ENCODE measurements at places on chromosomes 7 and 10. TPM values are rescaled to one million over a fixed set of nuclear protein-coding genes. Genes with fewer than 3 reads are reported as not detected.

GRCh38 chr7:106111655-106112117, 426 bp downstream of the SYPL1 start:
- H3K27me3 ChIP-seq = no peaks in the 10 kb centered on the region
- H3K4me1 ChIP-seq = peaks cover 31% of the 10 kb centered on the region
- H3K4me3 ChIP-seq = peak overlapping the region; percentile 73

DNA sequence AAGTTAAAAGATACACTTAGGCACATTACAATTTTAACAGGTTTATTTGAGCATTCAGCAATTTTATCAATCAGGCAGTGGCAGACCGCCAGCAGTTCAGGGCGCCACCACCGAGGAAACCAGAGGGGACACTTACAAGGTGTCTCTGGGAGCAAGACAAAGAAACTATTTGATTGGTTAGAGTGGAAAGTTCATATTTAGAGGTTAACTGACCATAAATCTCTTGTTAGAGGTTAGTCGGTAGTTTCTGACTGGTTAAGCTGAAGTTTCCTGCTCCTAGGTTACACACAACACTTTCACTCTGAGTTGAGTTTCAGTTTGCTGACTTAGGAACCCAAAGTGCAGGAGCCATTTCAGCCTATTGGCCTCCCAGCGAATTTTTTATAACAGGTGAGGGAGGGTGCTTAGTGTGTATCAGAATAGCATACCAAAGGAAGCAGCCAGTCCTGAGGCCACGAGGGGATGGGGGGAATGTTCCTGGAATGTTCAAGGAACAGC, 10.8 kb upstream of the PVRIG start:
- H3K27me3 ChIP-seq = no peaks in the 10 kb centered on the region
- no peaks in the 10 kb centered on the region for H3K36me3 ChIP-seq
- H3K27ac ChIP-seq = no peak overlapping the region

GRCh38 chr10:43417950-43418768, 9.2 kb upstream of the HNRNPF start:
- no peaks in the 10 kb centered on the region for H3K27me3 ChIP-seq
- DNase-seq = no peak
- H3K4me3 ChIP-seq = no peak overlapping the region
- no peaks in the 10 kb centered on the region for H3K36me3 ChIP-seq
- peak overlapping the region; percentile 53 for H3K27ac ChIP-seq

- H3K27me3 ChIP-seq = no peaks in the 10 kb centered on the region
- no peaks in the 10 kb centered on the region for H3K36me3 ChIP-seq
- H3K4me1 ChIP-seq = peaks cover 5% of the 10 kb centered on the region
- no peak overlapping the region for H3K4me3 ChIP-seq
Measured at GRCh38 chr10:22742678-22743077, 28.3 kb upstream of the PIP4K2A start.

DNA sequence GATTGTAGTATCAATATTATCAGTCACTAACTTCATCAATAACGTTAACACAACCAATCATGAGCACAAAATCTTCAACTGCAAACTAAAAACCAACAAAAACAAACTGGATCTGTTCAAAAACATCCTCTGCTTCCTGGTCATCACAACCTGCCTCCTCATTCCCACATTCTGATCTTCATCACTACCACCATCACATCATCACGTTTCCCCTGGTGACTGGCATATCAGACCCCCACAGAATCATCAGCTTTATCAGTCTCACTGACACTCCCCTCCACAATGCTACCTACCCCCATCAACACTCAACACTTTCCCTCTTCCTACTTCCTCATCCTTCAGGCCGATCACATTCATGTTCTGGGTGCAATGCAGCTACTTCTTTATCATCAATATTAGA, 11.4 kb downstream of the XPNPEP1 start:
- no peaks in the 10 kb centered on the region for H3K27me3 ChIP-seq
- no peak overlapping the region for H3K27ac ChIP-seq
- H3K4me1 ChIP-seq = peaks cover 11% of the 10 kb centered on the region
- DNase-seq = no peak

- peak overlapping the region; percentile 98 for H3K27ac ChIP-seq
- no peaks in the 10 kb centered on the region for H3K27me3 ChIP-seq
- H3K4me3 ChIP-seq = peak overlapping the region; percentile 75
Measured at GRCh38 chr10:104253606-104254410, 884 bp upstream of the GSTO1 start.

- H3K27me3 ChIP-seq = no peaks in the 10 kb centered on the region
- no peaks in the 10 kb centered on the region for H3K4me1 ChIP-seq
- no peak overlapping the region for H3K4me3 ChIP-seq
Measured at GRCh38 chr7:132511387-132511786, 64.9 kb downstream of the PLXNA4 start.

- H3K4me3 ChIP-seq = no peak overlapping the region
- H3K27ac ChIP-seq = no peak overlapping the region
- no peaks in the 10 kb centered on the region for H3K27me3 ChIP-seq
- peaks cover 6% of the 10 kb centered on the region for H3K4me1 ChIP-seq
- H3K36me3 ChIP-seq = peaks cover 41% of the 10 kb centered on the region
Measured at GRCh38 chr10:22573820-22574569, 140.4 kb downstream of the PIP4K2A start.

- no peaks in the 10 kb centered on the region for H3K36me3 ChIP-seq
- no peak overlapping the region for H3K4me3 ChIP-seq
- H3K4me1 ChIP-seq = no peaks in the 10 kb centered on the region
- H3K27me3 ChIP-seq = no peaks in the 10 kb centered on the region
- DNase-seq = no peak
Measured at GRCh38 chr7:34137176-34137575, 231.8 kb downstream of the BMPER start.

GRCh38 chr7:70271617-70272081, 673.4 kb downstream of the AUTS2 start:
- no peak overlapping the region for H3K4me3 ChIP-seq
- H3K36me3 ChIP-seq = no peaks in the 10 kb centered on the region
- H3K27me3 ChIP-seq = no peaks in the 10 kb centered on the region
- DNase-seq = no peak
- H3K4me1 ChIP-seq = no peaks in the 10 kb centered on the region

- no peak overlapping the region for H3K27ac ChIP-seq
- no peak overlapping the region for H3K4me3 ChIP-seq
- DNase-seq = no peak
- no peaks in the 10 kb centered on the region for H3K4me1 ChIP-seq
Measured at GRCh38 chr10:92091965-92092364, 168.4 kb downstream of the BTAF1 start.

GRCh38 chr7:81183326-81183725, 264.5 kb upstream of the SEMA3C start:
- no peaks in the 10 kb centered on the region for H3K27me3 ChIP-seq
- H3K27ac ChIP-seq = no peak overlapping the region
- no peak for DNase-seq
- no peaks in the 10 kb centered on the region for H3K36me3 ChIP-seq
- no peak overlapping the region for H3K4me3 ChIP-seq

DNA sequence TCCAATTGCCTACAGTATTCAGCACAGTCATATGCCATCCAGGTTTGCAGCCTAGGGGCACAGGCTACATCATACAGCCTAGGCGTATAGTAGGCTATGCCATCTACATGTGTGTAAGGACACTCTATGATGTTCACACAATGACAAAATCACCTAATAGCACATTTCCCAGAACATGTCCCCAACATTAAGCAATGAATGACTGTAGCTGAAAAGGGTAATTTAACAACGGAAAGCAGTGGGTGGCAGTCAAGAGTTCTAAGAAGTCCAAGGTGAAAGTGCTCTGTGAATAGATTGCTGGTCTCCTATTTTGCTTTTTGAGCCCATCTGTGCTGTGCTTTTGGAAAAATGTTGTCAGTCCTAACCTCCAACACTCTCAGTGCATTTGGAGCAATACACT, 162.6 kb downstream of the KLF6 start:
- no peak overlapping the region for H3K27ac ChIP-seq
- no peaks in the 10 kb centered on the region for H3K36me3 ChIP-seq
- no peaks in the 10 kb centered on the region for H3K27me3 ChIP-seq

DNA sequence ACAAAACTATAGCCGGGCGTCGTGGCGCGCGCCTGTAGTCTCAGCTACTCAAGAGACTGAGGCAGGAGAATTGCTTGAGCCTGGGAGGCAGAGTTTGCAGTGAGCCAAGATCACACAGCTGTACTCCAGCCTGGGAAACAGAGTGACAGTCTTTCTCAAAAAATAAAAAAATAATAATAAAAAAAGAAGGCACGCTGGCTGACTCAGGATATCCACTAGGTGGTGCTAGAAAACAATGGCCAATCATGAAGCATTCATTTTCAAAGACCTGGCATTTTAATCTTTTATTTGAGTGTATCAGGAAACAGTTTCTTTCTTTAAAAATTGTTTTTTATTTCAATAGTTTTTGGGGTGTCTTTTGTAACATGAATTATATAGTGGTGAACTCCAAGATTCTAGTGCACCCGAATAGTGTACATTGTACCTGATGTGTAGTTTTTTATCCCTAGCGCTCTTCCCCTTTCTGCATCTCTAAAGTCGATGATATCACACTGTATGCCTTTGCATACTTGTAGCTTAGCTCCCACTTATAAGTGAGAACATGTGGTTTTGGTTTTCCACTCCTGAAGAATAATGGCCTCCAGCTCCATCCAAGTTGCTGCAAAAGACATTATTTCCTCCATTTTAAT, 88.6 kb downstream of the LYZL1 start:
- no peaks in the 10 kb centered on the region for H3K36me3 ChIP-seq
- H3K27ac ChIP-seq = no peak overlapping the region
- no peak overlapping the region for H3K4me3 ChIP-seq
- H3K4me1 ChIP-seq = no peaks in the 10 kb centered on the region
- H3K27me3 ChIP-seq = no peaks in the 10 kb centered on the region
- no peak for DNase-seq

DNA sequence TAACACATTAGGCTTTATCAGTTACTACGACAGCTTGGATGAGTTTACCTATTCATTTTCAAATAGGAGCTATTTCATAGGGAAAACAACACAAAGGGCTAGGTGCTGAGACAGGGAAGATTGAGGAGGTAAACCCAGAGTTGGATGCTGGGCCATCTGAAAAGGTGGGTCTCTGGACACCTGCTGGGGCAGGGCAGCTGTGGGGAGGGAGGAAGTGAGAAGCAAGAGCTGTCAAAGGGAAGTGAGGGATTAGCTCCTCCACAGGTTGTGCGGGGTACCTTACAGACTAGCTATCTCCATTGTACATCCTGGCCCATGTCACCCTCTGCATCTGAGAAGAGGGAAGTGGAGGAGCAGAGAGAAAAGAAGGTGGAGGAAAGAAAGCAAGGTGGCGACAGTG, 48.9 kb downstream of the BLNK start:
- H3K27ac ChIP-seq = no peak overlapping the region
- DNase-seq = no peak
- H3K4me3 ChIP-seq = no peak overlapping the region
- no peaks in the 10 kb centered on the region for H3K4me1 ChIP-seq

DNA sequence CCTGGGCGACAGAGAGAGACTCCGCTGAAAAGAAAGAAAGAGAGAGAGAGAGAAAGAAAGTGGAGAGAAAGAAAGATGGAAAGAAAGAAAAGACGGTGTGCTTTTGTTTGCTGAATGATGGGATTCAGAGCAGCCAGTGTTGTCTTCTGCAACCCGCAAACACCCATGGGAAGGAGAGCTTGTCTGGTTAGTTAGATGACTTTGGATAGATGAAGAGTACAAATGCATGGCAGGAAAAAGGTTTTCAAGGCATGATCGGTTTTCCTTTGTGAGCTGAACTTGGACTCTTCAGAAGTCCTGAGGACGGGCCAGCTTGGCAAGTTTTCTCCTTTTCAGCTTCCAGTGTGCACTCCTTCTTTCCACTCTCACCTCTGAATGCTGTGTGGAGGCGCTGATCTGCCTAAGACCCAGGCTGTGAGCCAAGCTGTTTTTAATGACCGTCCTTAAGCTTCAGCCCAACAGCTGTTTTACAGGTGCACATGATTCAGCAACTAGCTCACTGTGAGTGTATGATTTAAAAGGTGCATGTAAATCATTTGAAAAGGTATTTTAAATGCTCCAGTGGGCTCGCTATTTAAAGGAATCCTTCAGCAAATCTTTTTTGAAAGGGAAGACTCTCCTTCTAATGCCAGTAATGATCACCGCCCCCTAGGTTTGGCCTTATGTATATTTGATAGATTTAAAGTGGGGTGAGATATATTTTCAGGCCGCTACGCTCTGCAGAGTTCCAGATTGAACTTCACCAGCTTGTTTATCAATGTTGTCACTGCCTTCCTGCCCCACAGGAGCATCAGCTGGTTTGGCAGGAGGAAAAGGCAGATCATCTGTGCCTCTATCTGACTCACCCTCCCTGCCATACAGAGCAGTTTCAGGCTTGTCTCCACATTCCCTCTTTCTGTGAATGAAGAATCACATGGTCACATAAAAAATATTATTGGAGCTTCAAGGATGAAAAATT, 115.0 kb downstream of the PLXDC2 start:
- H3K27ac ChIP-seq = peak overlapping the region; percentile 34
- no peaks in the 10 kb centered on the region for H3K27me3 ChIP-seq
- DNase-seq = no peak
- H3K36me3 ChIP-seq = no peaks in the 10 kb centered on the region
- peaks cover 42% of the 10 kb centered on the region for H3K4me1 ChIP-seq

DNA sequence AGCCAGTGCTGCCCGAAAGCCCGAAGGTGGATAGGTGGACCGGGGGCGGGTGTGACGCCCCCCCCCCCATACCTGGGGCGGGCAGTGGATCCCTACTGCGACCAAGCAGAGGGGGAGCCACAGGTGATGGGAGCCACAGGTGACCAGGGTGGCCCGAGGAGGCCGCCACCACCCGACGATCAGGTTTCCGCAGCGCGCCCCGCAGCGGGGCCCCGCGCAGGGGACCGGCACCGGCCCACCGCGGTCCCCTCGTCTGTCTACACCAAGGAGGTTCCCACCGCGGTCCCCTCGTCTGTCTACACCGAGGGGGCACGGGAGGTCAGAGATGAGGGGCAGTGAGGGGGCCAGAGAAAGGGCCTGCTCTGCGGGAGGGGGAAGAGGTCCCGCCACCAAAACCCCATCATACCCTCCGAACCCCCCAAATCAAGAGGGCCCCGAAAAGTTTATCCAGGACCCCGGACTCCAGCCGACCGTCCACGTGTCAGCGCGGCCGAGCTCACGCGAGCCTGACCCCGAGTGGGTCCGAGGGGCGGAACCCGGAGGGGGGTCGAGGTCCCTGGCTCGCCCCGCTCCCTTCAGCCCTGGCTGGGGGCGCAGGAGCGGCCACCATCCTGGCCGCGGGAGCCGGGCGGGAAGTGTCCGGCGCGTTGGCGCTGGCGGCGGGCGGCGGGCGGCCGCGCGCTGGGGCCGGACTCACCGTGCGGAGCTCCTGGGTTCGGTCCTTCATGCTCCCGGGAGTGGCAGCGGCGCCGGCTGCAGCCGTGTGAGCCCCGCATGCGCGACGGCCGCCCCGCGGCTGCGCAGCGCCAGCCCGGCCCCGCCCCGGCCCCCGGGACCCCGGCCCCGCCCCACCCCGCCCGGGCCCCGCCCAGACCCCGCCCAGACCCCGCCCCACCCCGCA, at the start of gene STX1A:
Gene STX1A, minus strand, starts transcription at position 765 of the 901 bp plus-strand sequence. Its CDS starts 38 bp downstream, at position 727.
- peaks cover 23% of the 10 kb centered on the region for H3K4me1 ChIP-seq
- H3K27me3 ChIP-seq = no peaks in the 10 kb centered on the region
- peak within 1 kb of the TSS; percentile 86 for H3K4me3 ChIP-seq
- H3K27ac ChIP-seq = no peak within 1 kb of the TSS
- DNase-seq = peak; percentile 77

The MEST gene
- 34.7 TPM for total RNA-seq

The SLIT1 gene
- total RNA-seq = 0.41 TPM

The PDZD7 gene
- total RNA-seq = 1.6 TPM

The ATG9B gene
- 0.38 TPM for total RNA-seq

The EGFR gene
- total RNA-seq = 62.7 TPM

The TAS2R39 gene
- not detected for total RNA-seq

The MYOZ1 gene
- total RNA-seq = 2.9 TPM

The SOSTDC1 gene
- 8.7 TPM for total RNA-seq

The SLC16A12 gene
- total RNA-seq = 1.0 TPM

The GLI3 gene
- 20.7 TPM for total RNA-seq

The ACSM6 gene
- total RNA-seq = not detected

The POU6F2 gene
- total RNA-seq = not detected

The SPDYE9 gene
- total RNA-seq = not detected
